ENCODE measurements at places on chromosomes 1 and 21.

GRCh38 chr1:192941722-192942411, 117.3 kb downstream of the UCHL5 start:
- no peak for DNase-seq

GRCh38 chr1:207049974-207050391, 1.0 kb downstream of the YOD1 start:
- DNase-seq, result peak; percentile 54

DNA sequence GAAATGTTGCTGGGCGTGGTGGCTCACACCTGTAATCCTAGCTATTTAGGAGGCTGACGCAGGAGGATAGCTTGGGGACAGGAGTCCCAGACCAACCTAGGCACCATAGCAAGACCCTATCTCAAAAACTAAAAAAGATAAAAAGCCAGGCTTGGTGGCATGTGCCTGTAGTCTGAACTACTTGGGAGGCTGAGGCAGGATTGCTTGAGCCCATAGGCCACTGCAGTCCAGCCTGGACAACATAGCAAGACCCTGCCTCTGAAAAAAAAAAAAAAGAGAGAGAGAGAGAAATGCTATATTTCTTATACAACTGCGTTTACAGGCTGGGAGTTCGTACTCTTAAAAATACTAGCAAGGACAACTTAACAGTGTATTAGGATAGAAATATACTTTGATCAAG, 46.2 kb upstream of the SPOCD1 start:
- DNase-seq, result no peak

GRCh38 chr1:54396261-54396933, 9.8 kb downstream of the SSBP3 start:
- DNase-seq, result no peak

DNA sequence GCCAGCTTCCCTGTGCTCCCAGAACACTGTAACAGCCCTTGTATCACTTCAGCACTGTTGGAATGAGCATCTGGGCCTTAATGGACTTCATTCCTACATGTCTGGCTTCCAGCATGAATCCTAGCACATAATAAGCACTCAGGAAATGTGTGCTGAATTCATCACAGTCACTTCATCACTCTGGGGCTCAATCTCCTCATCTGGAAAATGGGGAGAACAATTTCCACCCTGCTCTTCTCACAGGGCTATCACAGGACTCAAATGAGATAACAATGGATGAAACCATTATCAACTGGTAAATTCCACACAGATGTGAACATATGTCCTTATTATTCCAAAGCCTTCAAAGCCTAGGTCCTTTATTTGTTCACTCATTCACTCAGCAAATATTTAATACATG, 12.4 kb downstream of the RAB3B start:
- no peak for DNase-seq

- peak; percentile 49 for DNase-seq
Measured at GRCh38 chr1:169538998-169539871, 47.0 kb downstream of the F5 start.

- no peak for DNase-seq
Measured at GRCh38 chr21:27371115-27371974, 404.5 kb upstream of the ADAMTS5 start.
